Neural progenitor cell (in vitro differentiated cells): ENCODE measurements at places on chromosomes 5 and 9. TPM values are rescaled to one million over a fixed set of nuclear protein-coding genes. Genes with fewer than 3 reads are reported as not detected.

DNA sequence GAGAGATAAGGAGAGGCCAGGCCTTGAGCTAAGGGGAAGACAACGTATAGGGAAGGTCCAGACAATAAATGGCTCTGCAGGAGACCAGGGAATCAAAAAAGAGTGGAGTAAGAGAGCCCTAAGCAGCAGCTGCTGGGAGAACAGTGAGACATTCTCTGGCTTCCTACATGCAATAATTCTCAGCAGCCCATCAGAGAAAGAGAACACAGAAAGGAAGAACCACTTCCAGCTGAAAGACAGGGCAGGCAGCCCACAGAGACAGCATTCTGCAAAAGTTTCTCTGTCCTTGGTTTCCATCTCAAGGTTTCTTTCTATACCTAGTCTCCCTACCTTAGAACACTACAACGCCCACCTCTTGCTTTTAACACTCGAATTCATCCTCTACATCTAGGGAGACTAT is 189.9 kb downstream of the DEPDC1B start:
- no peaks in the 10 kb centered on the region for H3K27me3 ChIP-seq
- no peak overlapping the region for H3K27ac ChIP-seq
- peak; percentile 16 for DNase-seq
- peaks cover 7% of the 10 kb centered on the region for H3K4me1 ChIP-seq
- no peak overlapping the region for H3K4me3 ChIP-seq

Gene ASPN
- not detected in 2 replicates for total RNA-seq

DNA sequence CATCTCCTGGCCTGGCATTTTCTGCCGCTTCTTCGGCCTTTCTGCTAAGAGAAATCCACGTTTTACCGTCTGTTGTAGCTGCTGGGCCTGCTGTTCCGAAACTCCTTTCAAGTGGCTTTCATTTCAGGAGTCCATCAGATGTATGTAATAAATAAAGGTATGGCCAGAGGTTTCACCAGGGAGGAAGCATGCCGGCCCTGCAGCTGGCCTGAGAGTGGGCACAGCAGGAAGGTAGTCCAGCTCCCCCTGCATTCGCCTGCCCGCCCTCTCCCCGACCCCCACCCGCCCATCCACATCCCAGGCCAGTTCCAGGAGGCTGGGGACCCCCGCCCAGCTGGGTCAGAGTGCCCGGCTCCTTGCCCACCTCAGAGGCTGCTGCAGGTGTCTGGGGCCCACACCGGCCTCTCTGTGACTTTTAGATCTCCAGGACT is 46.4 kb upstream of the EXOC3 start:
- peaks cover 10% of the 10 kb centered on the region for H3K4me1 ChIP-seq
- H3K27me3 ChIP-seq = peaks cover 21% of the 10 kb centered on the region
- H3K4me3 ChIP-seq = no peak overlapping the region
- DNase-seq = no peak
- no peak overlapping the region for H3K27ac ChIP-seq

Gene PCDHA1
- total RNA-seq = 0.19 and 0.24 TPM in 2 replicates

- peaks cover 10% of the 10 kb centered on the region for H3K4me1 ChIP-seq
- H3K27ac ChIP-seq = no peak overlapping the region
- no peaks in the 10 kb centered on the region for H3K27me3 ChIP-seq
- no peaks in the 10 kb centered on the region for H3K36me3 ChIP-seq
- no peak for DNase-seq
- no peak overlapping the region for H3K4me3 ChIP-seq
Measured at GRCh38 chr5:131280417-131280816, 16.6 kb downstream of the CDC42SE2 start.

Gene PPP2R2B
- 22.5 and 26.6 TPM in 2 replicates for total RNA-seq

GRCh38 chr9:135303280-135303647 is 176.3 kb upstream of the PPP1R26 start:
- H3K4me1 ChIP-seq = no peaks in the 10 kb centered on the region
- H3K36me3 ChIP-seq = no peaks in the 10 kb centered on the region
- H3K27me3 ChIP-seq = no peaks in the 10 kb centered on the region
- no peak overlapping the region for H3K4me3 ChIP-seq
- no peak for DNase-seq
- H3K27ac ChIP-seq = no peak overlapping the region

DNA sequence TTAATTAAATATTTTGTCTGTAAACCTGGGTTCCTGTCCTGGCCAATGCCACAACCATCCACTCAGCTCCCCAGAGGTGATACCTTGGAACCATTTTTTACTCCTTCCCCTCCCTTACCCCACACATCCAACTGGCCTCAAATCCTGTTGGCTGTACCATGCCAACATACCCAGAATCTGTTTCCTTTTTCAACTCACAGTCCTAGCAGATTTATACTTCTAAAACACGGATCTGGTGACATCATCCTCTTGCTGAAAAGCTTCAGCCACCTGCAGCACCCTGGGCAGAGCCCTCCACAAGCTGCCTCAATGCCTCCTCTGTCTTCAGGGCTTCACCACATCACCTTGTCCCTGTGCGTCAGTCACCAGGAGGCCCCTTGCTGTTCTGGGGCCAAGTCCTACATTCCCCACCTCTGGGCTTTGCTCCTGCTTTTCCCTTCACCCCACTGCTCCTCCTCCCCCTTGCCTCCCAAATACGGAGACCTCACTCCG is 14.9 kb downstream of the SEMA6A start:
- DNase-seq = no peak
- peak overlapping the region; percentile 21 for H3K27ac ChIP-seq
- H3K27me3 ChIP-seq = no peaks in the 10 kb centered on the region

Gene OTULINL
- total RNA-seq = 4.9 and 10.6 TPM in 2 replicates

Gene GFPT2
- 18.9 and 20.3 TPM in 2 replicates for total RNA-seq

Gene LCN10
- total RNA-seq = not detected in 2 replicates

DNA sequence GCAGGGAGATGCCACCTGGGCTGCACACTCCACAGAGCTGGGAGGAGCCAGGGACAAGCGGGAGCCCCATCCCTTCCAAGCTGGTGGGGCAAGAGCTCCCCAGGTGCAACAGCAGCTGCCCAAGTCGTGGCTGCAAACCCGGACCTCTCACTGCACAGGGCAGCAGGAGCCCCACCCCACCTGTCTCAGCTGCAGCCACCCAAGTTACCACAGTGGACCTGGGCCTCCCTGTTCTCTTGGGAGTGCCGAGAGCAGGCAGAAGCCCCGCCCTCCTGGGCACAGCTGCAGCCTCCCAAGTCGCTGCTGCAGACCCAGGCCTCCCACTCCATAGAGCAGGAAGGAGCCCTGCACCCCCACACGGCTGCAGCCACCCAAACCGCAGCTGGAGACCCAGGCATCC is 374.1 kb upstream of the ACO1 start:
- no peaks in the 10 kb centered on the region for H3K4me1 ChIP-seq
- DNase-seq = no peak
- no peaks in the 10 kb centered on the region for H3K36me3 ChIP-seq

Gene C8G
- not detected in 2 replicates for total RNA-seq

Gene KCTD16
- 1.1 and 1.6 TPM in 2 replicates for total RNA-seq

- no peak overlapping the region for H3K27ac ChIP-seq
- DNase-seq = no peak
- H3K27me3 ChIP-seq = no peaks in the 10 kb centered on the region
Measured at GRCh38 chr5:103245761-103246160, 12.8 kb upstream of the MACIR start.

DNA sequence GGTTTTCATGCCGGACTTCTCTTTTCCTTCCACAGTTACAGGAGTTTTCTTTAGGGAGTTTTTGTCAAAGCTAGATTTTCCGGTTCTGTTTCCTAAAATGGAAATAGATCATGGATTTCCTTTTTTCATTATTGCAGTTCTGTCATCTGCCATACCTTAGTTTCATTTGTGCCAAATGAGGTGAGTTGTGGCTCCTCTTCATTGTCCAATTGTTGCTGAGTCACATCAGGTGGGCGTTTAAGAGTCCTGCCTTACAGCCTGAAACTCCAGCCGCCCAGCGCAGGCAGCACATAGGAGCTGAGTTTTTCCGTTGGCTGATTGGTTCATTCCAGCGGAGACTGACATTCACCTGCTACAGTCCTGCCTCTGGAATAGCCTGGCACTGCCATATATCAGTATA is 14.1 kb downstream of the SLC25A25 start:
- H3K36me3 ChIP-seq = no peaks in the 10 kb centered on the region
- no peak overlapping the region for H3K27ac ChIP-seq
- no peaks in the 10 kb centered on the region for H3K27me3 ChIP-seq
- peak; percentile 50 for DNase-seq
- peaks cover 12% of the 10 kb centered on the region for H3K4me1 ChIP-seq

DNA sequence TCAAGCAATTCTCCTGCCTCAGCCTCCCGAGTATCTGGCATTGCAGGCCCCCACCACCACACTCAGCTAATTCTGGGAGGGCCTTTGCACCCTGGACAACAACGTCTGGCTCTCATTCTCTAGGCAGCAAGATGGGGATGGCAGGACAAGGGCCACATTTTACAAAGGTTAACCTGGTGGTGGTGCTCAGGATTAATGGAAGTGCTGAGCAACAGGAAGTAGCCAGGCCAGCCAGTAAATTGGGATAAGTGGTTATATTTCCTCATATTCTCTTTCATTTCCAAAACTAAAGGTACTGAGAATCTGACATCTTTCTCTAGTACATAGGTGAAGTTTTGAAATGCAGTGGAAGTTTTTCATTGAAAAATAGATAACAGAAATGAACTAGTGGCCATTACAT is 24.7 kb upstream of the ASPN start:
- no peaks in the 10 kb centered on the region for H3K36me3 ChIP-seq
- no peak overlapping the region for H3K4me3 ChIP-seq
- H3K27me3 ChIP-seq = no peaks in the 10 kb centered on the region
- no peak for DNase-seq
- no peak overlapping the region for H3K27ac ChIP-seq
- no peaks in the 10 kb centered on the region for H3K4me1 ChIP-seq

Gene CCDC183
- 0.84 and 2.1 TPM in 2 replicates for total RNA-seq

- no peak overlapping the region for H3K4me3 ChIP-seq
- no peaks in the 10 kb centered on the region for H3K36me3 ChIP-seq
- no peaks in the 10 kb centered on the region for H3K27me3 ChIP-seq
- H3K27ac ChIP-seq = no peak overlapping the region
Measured at GRCh38 chr5:35488055-35488454, 129.6 kb upstream of the SPEF2 start.

DNA sequence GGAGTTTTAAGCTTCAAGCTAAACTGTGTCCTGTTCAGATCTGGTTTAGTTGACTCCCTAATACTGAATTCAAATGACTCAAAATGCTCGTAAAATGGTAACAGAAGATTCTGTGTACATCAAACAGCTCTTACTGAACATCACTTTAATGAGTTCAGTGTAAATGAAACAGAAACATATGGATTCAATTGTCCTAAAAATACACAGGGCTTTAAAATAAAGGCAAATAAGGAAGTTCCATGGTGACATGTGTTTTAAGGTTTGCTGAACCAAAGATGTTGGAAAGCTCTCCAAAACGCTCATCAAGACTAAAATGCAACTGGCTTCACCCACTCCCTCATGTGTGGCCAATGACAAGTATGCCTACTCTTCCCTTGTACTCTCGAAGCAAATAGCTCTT is 340.0 kb upstream of the PIK3R1 start:
- no peak for DNase-seq
- H3K4me3 ChIP-seq = no peak overlapping the region
- peaks cover 2% of the 10 kb centered on the region for H3K4me1 ChIP-seq
- H3K27me3 ChIP-seq = no peaks in the 10 kb centered on the region
- H3K27ac ChIP-seq = no peak overlapping the region

- no peaks in the 10 kb centered on the region for H3K27me3 ChIP-seq
- H3K4me1 ChIP-seq = no peaks in the 10 kb centered on the region
- no peaks in the 10 kb centered on the region for H3K36me3 ChIP-seq
- H3K27ac ChIP-seq = no peak overlapping the region
- H3K4me3 ChIP-seq = no peak overlapping the region
- no peak for DNase-seq
Measured at GRCh38 chr5:66642538-66642937, 46.3 kb downstream of the MAST4 start.

DNA sequence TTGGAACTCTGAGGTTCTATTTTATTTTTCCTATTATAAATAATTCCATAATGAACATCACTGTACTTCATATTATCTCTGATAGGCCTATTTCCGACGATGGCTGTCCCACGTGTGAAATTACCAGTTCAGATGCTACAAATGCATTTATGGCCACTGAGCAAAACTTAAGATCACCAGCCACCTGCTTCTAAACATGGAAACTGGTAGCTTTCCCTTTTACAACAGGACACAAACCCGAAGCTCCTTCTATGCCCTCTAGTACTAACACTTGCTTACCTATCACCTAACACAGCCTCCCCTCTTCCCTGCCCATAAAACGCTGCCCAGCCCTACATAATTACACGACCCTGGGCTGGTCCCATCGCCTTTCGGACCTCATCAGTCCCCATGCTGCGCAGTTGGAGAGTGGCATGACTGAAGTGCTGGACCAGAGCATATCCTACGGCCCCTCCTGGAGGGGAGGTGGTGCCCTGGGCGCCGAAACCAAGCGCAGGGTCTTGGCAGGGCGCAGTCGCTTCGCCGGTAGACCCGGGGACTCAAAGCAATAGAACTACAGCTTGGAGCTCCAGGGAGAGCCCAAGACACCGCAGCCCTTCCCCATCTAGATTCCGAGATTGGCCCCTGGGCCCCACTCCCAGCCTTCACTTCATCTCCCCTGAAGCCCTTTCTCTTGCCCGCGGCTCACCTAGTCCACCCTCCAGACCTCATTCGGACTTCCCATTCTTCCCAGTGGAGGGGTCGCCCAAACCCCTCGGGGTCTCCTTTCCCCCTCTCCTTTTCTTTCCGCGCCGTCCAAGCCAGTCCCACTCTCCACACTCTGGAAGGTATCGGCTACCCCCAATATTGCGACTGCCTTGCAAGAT is 1.0 kb upstream of the SAP30L start:
- DNase-seq = peak; percentile 59
- no peak overlapping the region for H3K27ac ChIP-seq
- no peaks in the 10 kb centered on the region for H3K36me3 ChIP-seq
- peak overlapping the region; percentile 77 for H3K4me3 ChIP-seq

Gene SLCO6A1
- 0.51 and 2.1 TPM in 2 replicates for total RNA-seq

Gene OLFML2A
- total RNA-seq = 3.1 and 9.0 TPM in 2 replicates

DNA sequence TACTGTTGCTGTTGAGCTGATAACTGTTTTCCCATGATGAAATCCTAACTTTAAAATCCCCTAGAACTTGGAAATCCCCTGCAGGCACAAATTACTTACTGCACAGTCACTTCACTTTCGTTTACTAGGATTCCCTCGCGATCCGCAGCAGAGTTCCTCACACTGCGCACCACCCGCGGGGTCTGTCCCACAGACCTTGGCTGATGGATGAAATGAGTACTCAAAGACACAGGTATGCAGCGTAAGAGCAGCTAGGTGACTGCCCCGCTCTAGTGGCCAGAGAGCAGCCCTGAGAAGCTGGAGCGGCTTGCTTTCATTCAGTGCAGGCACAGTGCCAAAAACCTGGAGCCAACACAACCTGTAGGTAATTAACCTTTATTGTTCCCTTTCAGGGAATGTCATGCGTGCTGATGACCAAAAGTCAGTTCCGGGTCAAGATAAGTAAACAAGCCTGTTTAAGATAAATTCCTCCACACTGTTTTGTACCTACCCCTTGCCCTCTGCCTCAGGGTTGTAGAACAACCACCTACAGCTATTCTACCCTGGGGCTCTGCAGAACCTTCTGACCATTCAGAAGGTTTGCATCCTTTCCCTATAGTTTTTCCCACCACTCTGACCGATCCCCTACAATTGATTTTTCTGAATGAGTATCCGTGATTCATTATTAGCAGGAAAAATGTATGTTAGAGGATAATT is 191.2 kb downstream of the CDH9 start:
- H3K4me3 ChIP-seq = no peak overlapping the region
- no peaks in the 10 kb centered on the region for H3K4me1 ChIP-seq
- no peak overlapping the region for H3K27ac ChIP-seq
- H3K27me3 ChIP-seq = no peaks in the 10 kb centered on the region
- DNase-seq = peak; percentile 4
- H3K36me3 ChIP-seq = no peaks in the 10 kb centered on the region
